ENCODE measurements at places on chromosomes 7 and 10.
A peak's percentile ranks its signal among the peaks of the same experiment; 100 is the strongest.

- no peak for DNase-seq
Observed at GRCh38 chr7:2452643-2453270, 23.4 kb downstream of the GRIFIN start.

GRCh38 chr10:124653811-124654651, 90.1 kb downstream of the FAM53B start:
- peak; percentile 42 for DNase-seq

DNA sequence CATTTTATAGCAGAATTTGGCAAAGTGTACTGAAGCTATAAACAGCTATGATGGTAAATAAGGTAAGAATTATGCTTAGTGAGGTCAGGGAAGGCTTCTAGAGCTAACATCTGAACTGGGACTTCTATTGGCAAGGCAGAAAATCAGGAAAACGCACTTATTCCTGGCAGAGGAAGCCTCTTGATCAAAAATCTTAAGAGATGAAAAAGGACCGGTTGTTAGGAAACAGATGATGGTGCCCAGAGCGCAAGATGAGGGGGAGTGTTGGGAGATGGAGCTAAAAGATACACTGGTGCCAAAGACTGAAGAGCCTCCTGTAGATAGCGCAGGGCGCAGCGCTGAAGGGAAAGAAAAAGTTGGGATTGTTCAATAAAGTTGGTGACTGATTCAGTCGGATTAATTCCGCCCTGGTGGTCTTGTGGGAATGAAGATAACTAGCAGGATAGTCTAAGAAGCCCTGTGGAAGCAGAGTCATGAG, 550 bp upstream of the CALU start:
- DNase-seq = no peak

DNA sequence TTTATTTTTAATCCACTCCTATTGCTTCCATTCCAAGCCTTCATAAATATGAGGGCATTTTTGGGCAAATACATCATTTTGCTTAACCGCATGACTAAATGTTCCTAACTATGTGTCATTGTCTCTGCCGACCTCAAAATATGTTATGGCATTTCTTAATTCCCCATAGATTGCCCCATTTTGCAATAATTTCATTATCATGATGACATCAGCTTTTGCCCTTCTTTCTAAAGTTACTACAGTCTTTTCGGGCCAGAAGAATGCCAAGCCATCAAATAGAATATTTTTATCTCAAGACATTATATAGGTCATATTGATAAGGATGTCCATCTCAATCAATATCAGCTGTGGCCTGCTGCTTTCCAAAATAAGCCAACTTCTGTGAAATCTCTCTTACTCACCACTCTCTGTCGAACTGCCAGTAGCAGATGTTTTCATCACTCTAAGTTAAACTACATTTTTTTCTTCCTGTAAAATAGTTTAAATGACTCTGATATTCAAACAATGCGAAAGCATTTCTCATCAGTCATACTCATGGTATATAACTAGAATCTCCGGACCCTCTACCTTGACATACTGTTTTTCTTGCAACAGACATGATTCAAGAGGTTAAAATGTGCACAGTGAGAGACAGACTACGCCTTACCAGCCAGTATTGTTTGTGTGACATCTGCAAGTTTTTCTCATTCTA, 1254.6 kb upstream of the CELF2 start:
- DNase-seq = no peak

GRCh38 chr7:107501593-107501992, 31.7 kb downstream of the GPR22 start:
- peak; percentile 85 for DNase-seq

GRCh38 chr10:5628451-5629302, 37.7 kb downstream of the ASB13 start:
- DNase-seq = no peak

DNA sequence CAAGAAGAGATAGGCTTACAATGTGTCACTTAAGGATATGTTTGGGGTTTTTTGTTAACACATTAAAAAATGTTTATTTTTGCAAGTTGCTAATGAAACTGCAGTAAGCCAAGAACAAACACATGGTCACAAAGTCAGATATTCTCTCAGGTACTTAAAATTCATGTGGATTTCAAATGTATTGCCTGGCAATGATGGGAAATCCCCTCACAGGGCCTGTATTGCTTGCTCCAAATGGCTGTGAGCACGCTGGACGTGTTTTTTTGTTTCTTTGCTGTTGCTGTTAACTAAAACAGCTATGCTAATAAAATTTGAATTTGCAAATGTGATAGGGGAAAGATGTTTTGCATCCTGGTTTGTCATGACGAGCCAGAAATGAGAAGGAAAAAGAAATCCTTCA, 3.8 kb upstream of the CELF2 start:
- no peak for DNase-seq

DNA sequence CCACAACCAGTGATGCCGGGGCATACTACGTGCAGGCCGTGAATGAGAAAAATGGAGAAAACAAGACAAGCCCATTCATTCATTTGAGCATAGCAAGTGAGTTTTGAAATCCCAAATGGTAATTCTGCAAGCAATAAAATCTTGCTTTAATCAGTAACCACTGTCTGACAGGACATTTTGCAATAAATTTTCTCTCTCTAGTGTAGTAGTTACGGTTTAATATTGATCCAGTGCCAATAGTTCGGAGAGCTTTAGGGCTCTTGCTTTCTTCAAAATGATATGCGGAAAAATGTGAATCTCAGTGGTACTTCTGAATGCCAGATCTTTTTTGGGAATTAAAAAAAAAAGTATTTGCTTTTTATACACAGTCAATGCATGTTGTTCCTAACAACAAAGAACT, 520.4 kb downstream of the SDK1 start:
- no peak for DNase-seq

- peak; percentile 41 for DNase-seq
Observed at GRCh38 chr10:13608246-13608853, 21.6 kb downstream of the PRPF18 start.

DNA sequence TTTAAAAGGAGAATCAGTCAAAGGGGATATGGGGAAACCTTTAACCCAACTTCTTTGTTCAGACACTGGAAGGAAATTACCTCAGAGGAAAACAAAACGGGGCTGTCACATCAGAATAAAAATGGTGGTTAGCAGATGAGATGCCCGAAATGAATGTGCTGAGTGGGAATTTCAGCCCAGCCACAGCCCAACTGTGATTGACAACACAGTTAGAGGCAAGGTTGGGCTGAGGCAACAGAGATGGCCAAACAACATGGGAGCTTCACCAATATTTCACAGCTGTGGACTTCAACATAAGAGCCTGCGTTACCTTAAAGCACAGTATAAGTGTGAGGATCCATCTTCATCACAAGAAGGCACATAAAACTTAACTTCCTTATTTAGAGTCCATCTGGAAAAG, 133.5 kb upstream of the PTPRZ1 start:
- DNase-seq = no peak

DNA sequence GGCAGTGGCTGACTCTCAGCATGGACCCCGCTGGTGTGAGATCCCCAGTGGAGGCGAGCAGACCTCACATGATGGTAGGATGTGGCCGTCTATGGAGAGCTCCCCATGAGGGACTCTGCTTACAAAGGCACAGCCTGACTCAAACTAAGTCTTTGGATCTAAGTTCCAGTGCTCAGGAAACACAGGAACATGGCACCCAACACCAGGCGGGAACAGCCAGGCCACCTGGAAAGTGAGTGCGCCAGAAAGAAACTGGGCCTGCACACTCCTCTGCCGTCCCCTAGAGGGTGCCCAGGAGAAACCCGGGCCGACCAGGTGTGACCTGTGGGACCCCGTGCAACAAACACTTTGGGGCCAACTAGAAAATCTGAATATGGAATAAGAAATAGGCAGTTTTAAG, 10.0 kb downstream of the PITRM1 start:
- no peak for DNase-seq

- DNase-seq = no peak
Observed at GRCh38 chr7:91894781-91895480, 14.4 kb upstream of the MTERF1 start.

GRCh38 chr10:23412223-23412622, 26.7 kb upstream of the OTUD1 start:
- DNase-seq = no peak

- no peak for DNase-seq
Observed at GRCh38 chr7:44541-44896, 147.9 kb upstream of the FAM20C start.

DNA sequence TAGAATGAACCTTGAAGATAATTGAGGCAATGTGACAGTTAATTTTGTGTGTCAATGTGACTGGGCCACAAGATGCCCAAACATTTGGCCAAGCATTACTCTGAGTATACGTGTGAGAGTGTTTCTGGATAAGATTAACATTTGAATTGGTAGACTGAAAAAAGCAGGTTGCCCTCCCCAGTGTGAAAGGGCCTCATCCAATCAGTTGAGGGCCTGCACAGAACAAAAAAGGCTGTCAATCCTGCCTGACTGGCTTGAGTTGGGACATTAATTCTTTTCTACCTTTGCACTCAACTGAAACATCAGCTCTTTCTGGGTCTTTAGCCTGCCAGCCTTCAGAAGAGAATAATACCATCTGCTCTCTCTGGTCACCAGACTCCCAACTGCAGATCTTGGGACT, 56.6 kb upstream of the PDE1C start:
- DNase-seq = no peak

GRCh38 chr10:34916314-34916713, 101.2 kb upstream of the PARD3 start:
- DNase-seq = peak; percentile 22

DNA sequence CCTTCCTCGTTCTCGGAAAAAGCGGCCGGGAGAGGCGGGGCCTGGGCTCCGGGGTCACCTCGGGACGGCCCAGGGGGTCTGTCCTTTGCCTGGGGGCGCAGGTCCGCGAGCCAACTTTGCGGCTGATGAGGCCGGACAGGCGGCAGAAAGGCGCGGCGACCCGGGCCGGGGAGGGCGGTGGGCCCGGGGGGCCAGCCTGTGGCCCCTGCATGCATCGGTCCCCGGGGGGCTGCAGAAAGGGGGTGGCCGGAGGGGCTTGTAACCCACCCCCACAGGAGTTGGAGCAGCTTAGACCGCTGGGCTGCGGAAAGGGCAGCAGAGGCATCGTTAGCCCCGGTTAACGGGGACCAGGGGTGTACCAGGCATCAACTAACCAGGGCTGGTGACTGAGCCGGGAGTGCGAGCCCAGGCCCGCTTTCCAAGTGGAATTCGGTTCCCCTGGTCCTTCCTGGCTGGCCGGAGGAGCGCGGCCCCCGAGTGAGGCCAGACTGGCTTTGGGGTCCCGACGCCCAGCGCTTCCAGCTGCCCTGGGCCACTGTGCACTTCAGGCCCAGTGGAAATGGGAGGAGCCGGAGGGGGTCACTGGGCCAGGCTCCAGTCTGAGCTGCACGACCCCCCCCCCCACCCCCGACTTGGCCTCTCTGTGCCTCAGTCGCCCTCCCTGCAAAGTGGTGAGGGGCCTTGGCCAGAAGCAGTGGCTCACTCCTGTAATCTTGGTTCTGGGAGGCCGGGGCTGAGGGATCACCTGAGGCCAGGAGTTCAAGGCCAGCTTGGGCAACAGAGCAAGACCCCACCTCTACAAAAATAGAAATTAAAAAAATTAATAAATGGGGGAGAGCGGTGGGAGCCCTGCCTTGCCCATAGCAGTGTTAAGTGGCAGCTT, 919 bp downstream of the SLC29A4 start:
- DNase-seq = no peak

GRCh38 chr7:112596981-112597380, 116.2 kb downstream of the LSMEM1 start:
- no peak for DNase-seq

DNA sequence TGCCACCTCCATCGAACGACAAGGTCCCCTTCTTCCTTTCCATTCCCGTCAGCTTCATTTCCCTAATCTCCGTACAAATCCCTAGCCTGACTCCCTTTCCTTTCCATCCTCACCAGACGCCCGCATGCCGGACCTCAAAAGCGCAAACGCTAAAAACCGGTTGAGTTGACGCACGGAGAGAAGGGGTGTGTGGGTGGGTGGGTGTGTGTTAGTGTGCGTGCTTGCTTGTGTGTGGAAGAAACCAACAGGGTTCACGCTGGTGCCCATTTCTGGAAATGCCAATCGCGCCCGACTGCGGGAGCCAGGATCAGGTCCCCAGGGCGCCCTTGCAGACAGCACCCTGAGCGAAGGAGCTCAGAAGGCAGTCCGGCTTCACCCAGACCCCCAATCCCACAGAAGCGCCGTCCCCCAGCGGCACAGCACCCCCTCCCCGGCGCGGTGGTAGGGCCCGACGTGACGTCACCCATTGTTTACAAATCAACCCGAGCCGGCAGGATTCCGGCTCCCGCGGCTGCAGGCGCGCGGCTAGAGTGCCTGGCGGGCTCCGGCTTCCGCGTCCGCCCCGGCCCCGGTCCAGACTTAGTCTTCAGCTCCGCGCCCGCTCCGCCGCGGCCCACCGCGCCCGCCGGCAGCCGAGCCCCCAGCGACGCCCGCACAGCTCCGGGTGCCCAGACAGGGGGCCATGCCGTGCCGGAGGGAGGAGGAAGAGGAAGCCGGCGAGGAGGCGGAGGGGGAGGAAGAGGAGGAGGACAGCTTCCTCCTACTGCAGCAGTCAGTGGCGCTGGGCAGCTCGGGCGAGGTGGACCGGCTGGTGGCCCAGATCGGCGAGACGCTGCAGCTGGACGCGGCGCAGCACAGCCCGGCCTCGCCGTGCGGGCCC, at the start of gene FRAT1:
Gene FRAT1 (plus strand): TSS at position 500 of the 880 bp plus-strand sequence. CDS start 183 bp downstream, at position 683.
- peak; percentile 78 for DNase-seq

DNA sequence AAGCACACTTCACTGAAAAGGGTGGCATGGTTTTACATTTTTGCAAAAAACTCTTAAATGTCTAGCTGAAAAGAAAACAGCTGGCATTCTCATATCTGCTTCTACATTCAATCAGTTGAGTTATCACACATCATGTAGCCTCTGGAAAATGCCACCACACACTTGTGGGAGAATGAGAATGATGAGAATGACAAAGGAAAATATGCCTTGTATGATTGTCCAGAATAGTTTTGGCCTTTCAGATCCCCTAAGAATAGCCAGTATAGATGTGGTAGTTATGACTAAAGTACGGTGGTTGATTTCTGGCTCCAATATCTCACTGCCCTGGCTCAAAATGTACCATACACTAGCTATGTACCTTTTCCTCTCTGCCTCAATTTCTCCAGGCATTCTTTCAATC, 30.2 kb upstream of the FRMD4A start:
- no peak for DNase-seq

DNA sequence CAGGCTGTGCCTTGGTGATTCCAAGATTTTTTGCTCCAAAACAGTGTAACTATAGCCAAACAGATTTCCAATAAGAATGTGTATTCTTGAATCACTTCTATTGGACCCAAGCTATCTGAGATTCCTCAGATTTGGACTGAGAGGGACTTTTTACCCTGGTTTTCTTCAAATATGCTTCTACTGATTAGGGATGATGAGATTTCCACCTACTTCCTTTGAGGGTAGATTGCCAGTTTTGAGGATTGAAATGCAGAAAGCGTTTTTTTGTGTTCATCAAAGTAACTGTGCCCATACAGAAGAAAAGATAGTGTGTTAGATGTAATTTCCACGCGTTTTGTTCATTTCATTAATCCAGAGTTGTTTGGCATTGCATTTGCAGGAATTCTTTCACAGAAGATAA, 144.9 kb downstream of the CPED1 start:
- no peak for DNase-seq

GRCh38 chr10:63703113-63703670, 182.0 kb downstream of the REEP3 start:
- no peak for DNase-seq

- DNase-seq = no peak
Observed at GRCh38 chr7:43248961-43249822, 136.7 kb downstream of the HECW1 start.
